Kidney glomerular epithelial cell (primary cell): ENCODE measurements at places on chromosomes 5 and 9.

DNA sequence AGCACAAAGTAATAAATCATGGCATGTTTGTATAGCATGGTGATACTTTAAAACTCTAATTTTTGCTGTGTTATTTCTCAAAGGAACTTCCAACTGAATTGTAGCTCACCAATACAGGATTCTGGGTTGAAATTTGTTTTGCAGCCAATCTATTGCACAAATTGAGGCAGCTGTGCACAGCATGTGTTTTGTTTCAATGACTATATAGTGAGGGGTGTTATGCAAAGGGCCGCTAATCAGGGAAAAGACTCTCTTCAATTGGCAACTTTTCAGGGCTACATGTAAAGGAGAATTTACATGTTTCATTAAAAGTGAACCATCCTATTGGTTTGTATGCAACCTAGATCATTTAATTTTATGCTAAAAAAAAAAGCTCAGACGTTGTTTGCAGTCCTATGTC lies 44.6 kb downstream of the PLPPR1 start:
- DNase-seq = no peak

- DNase-seq = no peak
Observed at GRCh38 chr5:56951126-56951945, 587 bp downstream of the MIER3 start.

DNA sequence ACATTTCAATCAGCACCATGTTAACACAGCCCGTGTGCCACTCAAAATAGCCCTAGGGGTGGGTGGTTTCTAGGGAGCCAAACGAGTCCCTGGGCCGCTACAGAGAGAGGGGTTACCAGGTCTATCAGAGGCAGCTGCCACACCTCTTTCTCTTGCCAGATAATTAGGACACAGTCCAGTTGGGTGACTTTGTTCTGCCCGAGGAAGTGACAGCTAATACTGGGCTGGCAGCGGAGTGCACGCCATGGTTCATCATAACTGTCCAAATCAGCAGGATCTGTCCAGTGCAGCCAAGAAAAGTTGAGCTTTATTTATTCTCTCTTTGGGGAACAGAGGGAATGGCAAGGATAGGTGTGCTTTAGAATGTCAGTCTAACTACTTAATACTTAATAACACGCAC lies 583.8 kb downstream of the BRINP1 start:
- DNase-seq = no peak

GRCh38 chr9:121784731-121785411 lies 133.4 kb downstream of the DAB2IP start:
- no peak for DNase-seq

DNA sequence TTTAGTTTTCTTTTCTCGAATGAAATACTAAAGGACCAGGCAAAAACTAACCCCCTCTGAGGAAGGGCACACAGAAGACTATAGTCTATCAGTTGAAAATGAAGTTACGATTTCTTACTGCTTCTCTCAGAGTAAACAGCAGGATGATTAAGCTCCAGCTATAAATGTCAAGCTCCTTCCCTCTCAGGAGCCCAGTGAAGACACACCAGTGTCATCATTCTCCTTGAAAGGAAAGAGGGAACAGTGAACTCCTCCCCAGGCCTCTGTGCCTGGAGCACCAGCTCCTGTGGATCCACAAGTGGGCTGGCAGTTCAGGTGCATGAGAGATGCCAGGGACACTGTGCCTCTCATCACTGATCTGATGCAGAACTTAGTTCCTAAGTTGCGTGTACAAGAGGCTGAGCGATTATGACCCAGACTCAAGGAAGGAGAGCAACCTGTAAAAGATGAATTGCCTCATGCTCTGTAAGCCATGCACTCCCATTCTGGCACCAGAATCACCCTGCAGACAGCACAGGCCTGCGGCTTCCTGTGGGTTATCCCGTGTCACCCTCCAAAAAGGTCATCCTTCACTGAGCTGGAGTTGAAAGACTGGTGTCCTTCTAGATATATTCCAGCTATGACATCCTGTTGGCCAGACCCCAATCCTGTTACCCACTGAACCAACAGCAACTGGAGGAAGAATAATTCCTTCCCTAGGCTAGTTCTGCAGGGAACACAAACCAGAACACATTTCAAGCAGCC lies 394.0 kb downstream of the SEMA5A start:
- no peak for DNase-seq
